ENCODE measurements at places on chromosomes 4 and X.

GRCh38 chrX:72367516-72367915 lies 61.8 kb upstream of the CITED1 start:
- DNase-seq, result no peak

- DNase-seq, result peak; percentile 81
These were observed at the start of gene PRICKLE3 for GRCh38 chrX:49186125-49187027. PRICKLE3 (minus strand) TSS chrX:49186373; CDS start chrX:49186297, 76 bp downstream.

- DNase-seq, result no peak
These were observed 26.9 kb downstream of the IGSF1 start for GRCh38 chrX:131262200-131262599.

- no peak for DNase-seq
These were observed 151.4 kb downstream of the ZNF518B start for GRCh38 chr4:10305816-10306215.

DNA sequence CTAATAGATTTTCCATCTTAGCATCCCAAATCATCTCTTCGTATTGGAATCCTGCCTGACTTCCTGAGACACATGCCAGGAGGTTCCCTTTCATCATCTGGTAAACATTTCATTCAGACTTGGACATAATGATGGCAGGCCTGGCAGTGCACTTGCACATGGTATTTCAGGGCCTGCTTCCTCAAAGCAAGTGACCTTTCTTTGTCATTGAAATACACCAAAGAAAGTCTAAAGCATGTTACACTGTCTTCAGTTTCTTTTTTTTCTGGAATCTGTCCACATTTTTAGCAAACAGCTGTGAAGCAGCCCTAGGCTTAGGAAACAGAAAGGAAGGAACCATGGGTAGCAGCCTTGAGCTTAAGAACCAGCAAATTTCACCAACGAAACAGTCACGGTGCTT lies 205.9 kb upstream of the VCX start:
- no peak for DNase-seq

- no peak for DNase-seq
These were observed 294.9 kb upstream of the PRPS2 start for GRCh38 chrX:12496343-12496742.

DNA sequence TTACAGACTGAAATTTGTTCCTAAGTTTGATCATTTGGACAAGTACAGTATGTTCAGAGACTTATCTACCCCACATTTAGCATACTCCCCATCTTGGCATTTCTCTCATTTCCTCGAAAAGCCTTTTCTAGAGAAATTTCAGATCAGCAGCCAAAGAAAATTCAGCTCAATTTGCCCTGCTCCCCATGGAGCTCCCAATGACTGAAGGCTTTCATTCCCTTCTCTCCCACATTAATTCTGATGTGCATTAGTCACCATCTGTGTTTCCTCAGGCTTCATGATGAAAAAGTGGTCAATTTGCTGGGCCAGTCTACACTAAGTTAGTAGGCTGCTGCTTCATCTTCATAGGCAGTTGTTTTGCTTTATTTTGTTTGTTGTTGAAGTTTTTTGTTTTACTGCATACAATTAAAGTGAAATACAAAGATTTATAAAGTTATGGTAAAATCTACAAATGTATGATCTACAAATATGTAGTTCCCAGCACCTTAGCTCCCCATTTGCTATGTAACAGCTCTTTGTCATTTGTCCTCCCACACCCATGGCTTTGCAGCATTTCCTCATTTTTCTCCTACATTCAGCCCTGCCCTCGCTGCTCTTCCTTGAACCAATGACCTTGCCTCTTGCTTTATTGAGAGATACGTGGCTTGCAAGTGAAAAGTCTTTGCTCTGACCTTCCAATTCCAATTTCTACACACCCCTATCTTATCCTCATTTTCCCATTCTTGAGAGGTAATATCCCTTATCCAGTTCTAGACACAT lies 193.9 kb downstream of the ANAPC10 start:
- DNase-seq, result peak; percentile 20

- DNase-seq, result no peak
These were observed 64.6 kb upstream of the ENPP6 start for GRCh38 chr4:184282251-184282713.
